ELF-1 (cell line): ENCODE measurements at places on chromosomes 16 and 17.

DNA sequence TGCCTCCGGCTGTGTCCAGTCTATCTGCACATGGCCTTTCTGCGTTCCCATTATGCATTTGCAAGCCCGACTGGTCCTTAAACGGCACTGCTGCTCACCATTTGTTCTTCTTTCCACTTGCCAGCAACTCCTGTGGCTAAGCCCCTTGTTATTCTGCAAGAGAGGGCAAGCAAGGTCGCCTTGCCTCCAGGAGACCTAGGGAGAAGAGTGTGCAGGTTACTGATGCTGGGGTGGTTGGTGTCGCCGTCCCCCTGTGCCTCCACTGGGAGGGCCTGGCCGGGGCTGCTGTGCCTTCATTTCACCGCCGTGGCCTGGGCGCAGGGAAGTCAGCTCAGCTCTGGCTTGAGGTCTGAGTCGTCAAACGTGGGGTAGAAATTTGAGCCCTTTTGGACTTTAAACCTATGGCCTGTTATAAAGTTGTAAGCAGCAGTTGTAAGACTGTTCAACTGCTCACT is 12.7 kb downstream of the SLC6A4 start:
- no peak for DNase-seq

- DNase-seq: no peak
These were observed 3.8 kb downstream of the PRR29 start for GRCh38 chr17:64001763-64002529.

DNA sequence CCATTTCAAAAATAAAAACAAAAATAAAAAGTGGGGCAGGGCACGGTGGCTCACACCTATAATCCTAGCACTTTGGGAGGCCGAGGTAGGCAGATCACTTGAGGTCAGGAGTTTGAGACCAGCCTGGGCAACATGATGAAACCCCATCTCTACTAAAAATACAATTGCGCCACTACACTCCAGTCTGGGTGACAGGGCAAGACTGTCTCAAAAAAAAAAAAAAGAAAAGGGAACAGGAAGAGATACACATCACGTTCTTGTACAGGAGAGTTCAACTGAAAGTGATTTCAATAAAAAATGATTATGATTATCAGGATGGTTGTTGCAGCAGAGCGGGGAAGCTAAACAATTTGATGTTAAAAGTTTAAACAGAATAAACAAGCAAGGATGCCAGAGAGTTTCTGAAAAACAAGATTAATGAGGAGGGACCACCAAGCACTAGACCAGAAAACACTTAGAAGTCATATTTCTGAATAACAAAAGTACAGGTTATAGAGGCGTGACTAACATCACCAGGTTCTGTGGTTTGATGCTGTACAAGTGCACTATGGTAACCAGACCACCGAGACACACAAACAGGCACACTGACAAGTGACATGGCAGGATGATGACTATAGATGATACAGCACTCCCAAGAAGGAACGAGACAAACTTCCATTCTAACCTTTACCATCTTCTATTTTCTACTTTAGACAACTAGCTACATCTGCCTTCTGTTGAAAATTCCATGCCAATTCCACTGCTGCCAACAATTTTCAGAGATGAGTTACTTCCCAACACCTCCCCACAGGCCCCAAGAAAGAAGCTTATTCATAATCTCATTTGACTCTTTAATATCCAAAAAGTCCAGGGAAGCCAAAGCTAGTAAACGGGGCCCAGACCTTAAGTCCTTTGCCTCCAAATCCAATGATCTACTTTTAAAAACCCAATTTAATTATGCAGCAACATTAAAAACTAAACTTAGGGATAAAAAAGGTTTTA is 11.8 kb downstream of the DNAJA2 start:
- no peak for DNase-seq

DNA sequence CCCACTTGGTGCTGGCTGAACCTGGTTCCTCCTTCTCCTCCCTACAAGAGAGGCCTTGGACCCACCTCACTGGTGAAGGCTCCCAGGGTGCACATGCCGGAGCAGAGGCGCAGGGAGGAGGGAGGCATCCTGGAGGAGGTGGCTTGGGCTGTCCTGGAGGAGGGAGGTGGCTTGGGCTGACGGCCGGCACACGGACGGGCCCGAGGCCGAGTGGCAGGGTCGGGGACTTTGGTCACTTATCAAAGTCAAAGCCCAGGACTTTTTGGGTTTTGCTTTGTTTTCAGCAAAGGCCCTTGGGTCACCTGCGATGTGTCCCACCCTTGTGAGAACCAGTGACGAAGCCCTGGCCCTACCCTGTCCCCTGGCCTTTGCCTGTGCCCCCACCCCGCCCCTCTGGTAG is 28.5 kb downstream of the ENDOV start:
- DNase-seq: no peak

DNA sequence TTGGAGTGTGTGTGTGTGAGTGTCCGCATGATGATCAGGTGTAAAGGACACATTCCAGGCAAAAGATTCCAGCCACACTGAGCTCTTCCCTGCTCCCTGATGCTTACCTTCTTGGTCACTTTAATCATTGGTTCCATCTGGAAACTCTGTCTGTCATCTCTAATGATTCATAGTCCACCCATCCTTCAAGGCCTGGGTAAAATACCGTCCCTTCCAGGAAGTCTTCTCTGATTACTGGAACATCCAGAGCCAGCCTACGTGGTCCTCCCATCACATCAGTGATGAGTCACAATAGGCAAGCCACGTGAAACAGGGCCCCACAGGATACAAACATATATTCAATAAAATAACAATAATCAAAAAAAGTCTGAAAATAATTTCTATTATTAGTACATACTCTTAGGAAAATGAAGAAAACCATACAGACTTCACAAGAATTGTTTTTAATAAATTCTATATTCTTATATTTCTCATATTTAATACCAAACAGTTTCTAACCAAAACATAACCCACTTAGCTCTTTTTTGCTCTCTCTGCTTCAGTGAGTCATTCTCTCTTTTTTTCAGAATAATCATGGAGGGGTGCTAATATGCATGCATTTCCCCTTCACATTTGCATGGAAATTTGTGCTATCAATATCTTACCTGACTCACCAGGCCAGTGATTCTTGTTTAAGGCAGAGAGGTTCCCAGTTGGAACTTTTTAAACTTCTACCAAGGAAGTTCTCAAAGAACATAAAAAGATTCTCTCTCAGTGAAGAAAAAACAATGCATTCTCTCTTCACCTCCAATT is 263.2 kb downstream of the TOX3 start:
- DNase-seq: no peak
